ENCODE measurements at places on chromosomes 7 and 10. TPM values are rescaled to one million over a fixed set of nuclear protein-coding genes. Genes with fewer than 3 reads are reported as not detected.

- no peak for DNase-seq
Observed at GRCh38 chr7:30193336-30193943, 58.7 kb downstream of the MTURN start.

DNA sequence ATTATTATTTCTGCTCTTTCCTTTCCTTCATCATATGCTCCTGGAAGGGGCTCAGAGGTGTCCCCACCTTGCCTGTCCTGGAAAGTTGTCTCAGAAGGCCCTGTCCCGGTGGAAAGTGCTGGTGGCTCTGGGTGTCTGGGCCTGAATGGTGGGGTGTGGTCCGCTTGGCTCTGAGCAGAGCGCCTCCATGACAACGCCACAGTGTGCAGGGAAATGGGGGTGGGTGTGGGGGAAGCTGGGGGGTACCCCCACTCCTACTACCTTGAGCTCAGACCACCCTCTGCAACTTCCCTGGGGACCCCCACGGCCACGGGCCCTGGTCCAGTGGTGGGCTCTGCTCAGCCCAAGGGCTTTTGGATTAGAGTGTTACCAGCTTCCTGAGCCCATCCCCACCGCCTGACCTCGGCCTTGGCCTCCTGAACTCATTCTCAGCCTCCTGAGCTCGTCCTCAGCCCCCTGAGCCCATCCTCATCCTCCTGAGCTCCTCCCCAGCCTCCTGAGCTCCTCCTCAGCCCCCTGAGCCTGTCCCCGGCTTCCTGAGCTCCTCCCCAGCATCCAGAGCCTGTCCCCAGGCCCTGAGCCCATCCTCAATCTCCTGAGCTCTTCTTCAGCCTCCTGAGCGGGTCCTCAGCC is 106.4 kb upstream of the FAM20C start:
- DNase-seq = no peak

GRCh38 chr10:71161425-71161824 is 50.9 kb upstream of the UNC5B start:
- no peak for DNase-seq

The TMEM213 gene
- polyA plus RNA-seq = 43.3 TPM

The LUC7L2 gene
- polyA plus RNA-seq = 113 TPM

DNA sequence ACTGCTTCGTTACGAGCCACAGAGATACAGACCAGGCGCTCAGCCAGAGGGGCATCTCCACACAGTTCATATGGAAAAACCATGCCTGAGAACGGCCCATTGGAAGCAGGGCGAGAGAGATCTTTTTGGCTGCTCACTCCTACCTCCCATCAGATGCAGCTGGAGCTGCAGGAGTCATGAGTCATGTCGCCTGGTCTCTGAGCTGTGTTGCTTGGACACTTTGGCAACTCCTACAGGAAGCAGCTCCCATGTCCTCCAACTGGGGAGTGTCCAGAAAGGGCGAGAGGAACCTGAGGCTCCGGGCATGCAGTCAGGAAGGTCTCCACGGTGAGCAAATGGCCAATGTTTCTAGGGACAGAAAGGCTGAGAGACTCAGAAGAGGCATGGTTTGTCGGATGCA is 24.9 kb downstream of the INSIG1 start:
- no peak for DNase-seq

The SFRP5 gene
- 0.11 TPM for polyA plus RNA-seq

GRCh38 chr7:38674513-38674912 is 43.3 kb upstream of the AMPH start:
- no peak for DNase-seq

DNA sequence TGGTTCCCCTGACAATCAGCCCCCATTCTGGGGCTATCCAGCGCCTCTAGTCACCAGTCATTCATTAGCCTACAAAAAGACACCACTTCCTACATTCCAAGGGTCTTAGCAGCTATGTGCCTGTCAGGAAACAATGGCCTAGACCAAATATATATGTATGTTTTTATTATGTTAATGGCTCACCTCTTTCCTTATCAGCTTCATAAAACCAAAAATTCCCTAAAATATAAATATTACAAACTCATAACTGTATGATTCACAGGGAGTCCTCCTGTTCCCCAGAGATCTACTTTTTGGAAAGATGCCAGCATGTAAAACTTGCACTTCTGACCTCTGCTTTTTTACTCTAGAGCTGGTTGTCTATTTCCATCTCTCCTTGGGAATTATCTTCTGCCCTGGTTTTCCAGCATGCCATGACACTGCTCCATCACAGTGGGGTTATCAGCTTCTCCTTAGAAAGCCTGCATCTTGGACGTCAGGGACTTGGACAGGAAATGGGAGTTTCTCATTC is 79.2 kb downstream of the ABCA13 start:
- no peak for DNase-seq

DNA sequence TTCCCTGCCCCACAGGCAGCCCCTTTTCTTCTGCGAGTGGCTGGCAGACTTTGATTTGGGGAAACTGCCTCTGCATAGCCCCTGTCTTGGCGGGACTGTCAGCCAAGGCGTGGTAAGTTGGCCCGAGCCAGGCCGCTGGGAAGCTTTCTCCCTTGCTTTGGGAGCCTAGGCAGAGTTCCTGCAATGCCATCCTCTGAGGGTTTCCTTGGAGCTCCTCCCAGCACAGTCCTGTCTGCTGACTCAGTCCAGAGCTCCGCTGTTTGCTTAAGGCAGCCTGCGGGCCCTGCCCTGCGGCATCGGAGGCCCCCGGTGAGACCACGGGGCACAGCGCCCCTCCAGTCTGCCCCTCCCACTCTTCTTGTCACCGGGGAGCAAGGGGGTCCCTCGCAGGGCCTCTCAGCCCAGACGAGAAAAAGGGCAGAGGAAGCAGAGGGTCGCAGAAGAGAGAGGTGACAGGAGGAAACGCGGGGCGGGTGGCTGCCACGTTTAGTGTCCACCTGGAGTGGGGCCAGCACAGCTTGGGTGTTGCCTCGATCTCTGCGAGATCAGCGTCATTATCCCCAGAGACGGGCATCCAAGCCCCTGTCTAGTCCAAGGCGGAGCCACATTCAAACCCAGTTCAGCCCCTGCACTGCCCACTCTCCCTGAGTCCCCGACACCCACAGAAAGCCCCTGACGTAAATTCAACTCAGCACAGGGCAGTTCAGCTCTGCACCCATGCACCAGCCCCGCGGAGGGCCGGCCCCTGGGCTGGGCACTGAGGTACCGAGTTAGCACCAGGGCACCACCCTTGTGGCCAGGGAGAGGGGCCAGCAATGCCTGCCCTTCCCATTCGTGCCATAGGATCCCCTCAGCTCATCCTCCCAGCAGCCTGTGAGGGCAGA is 59.0 kb upstream of the CHST15 start:
- no peak for DNase-seq

The SUGCT gene
- polyA plus RNA-seq = 15.5 TPM

The TMEM270 gene
- polyA plus RNA-seq = not detected
